Daoy (cell line): ENCODE measurements at places on chromosomes 16 and 17. TPM values are rescaled to one million over a fixed set of nuclear protein-coding genes. Genes with fewer than 3 reads are reported as not detected.

Gene TMEM114
- total RNA-seq: not detected in 2 replicates

Gene ASGR2
- total RNA-seq: not detected in 2 replicates

Gene FKBP10
- 123 and 139 TPM in 2 replicates for total RNA-seq

Gene SSTR5
- total RNA-seq: not detected in 2 replicates

Gene EVI2A
- total RNA-seq: 0.63 and 4.0 TPM in 2 replicates

Gene SHISA9
- 0.46 TPM in 1 of 2 replicates, not detected in the other for total RNA-seq

Gene C16orf89
- not detected in 2 replicates for total RNA-seq

Gene KRTAP9-4
- total RNA-seq: not detected in 2 replicates

Gene COL1A1
- total RNA-seq: 288 and 336 TPM in 2 replicates

Gene TAC4
- not detected in 2 replicates for total RNA-seq

Gene GAST
- not detected in 2 replicates for total RNA-seq

Gene KRTAP4-9
- total RNA-seq: not detected in 2 replicates

Gene KLHL10
- 0.74 TPM in 1 of 2 replicates, not detected in the other for total RNA-seq

Gene CDH5
- 0.06 TPM in 2 replicates for total RNA-seq

Gene ASPHD1
- 0.89 and 2.2 TPM in 2 replicates for total RNA-seq

Gene RUNDC3A
- total RNA-seq: 0.69 TPM in 1 of 2 replicates, not detected in the other

Gene NOG
- 0.92 and 1.4 TPM in 2 replicates for total RNA-seq

Gene MPV17L
- total RNA-seq: 0.09 and 0.97 TPM in 2 replicates

Gene NOXO1
- not detected in 2 replicates for total RNA-seq

Gene BANP
- 16.1 and 16.7 TPM in 2 replicates for total RNA-seq

Gene PDILT
- total RNA-seq: 0.18 TPM in 1 of 2 replicates, not detected in the other

Gene BRIP1
- total RNA-seq: 28.5 and 33.3 TPM in 2 replicates

Gene ITFG1
- total RNA-seq: 28.8 and 34.5 TPM in 2 replicates
